ENCODE measurements at places on chromosomes 7 and 10. TPM values are rescaled to one million over a fixed set of nuclear protein-coding genes. Genes with fewer than 3 reads are reported as not detected.

NPSR1 gene
- total RNA-seq, result not detected

TMUB1 gene
- total RNA-seq, result 41.7 TPM

HOXA4 gene
- 37.6 TPM for total RNA-seq

CALCR gene
- 0.10 TPM for total RNA-seq

TPK1 gene
- total RNA-seq, result 3.2 TPM

ZNF22 gene
- 39.0 TPM for total RNA-seq

DAGLB gene
- 27.0 TPM for total RNA-seq

DNA sequence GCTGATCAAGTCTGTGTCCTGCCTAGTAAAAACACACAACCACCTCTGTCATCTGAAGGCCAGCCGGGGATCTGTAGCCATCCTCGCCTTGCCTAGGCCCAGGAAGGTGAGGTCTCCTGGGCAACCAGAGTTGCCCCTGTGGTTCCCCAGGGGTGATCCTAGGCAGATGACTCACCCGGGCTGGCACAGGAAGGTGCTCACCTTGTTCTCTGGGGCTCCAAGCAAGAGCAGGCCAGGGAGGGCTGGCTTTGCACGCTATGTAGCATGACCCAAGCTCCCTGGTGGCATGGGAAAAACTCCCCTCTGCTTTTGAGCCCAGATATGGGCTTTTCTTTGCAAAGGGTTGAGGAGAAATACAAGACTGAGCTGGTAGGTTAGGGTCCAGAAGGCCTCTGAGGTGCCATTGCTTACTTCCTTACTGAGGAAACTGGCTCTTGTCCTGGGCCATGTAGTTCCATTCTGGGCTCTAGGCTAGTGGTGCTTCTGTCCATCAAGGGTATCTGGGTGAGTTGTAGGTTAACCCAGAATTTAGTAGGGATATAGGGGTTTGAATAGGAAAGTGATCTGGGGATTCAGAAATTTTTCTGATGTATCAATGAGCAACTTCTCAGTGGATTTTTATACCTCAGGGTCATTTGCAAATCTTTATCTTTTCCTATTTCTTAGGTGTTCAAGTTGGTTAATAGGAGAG lies 112.0 kb downstream of the NT5C2 start:
- no peak overlapping the region for H3K4me3 ChIP-seq
- peaks cover 25% of the 10 kb centered on the region for H3K36me3 ChIP-seq
- H3K4me1 ChIP-seq, result no peaks in the 10 kb centered on the region
- DNase-seq, result no peak
- no peaks in the 10 kb centered on the region for H3K27me3 ChIP-seq

DNA sequence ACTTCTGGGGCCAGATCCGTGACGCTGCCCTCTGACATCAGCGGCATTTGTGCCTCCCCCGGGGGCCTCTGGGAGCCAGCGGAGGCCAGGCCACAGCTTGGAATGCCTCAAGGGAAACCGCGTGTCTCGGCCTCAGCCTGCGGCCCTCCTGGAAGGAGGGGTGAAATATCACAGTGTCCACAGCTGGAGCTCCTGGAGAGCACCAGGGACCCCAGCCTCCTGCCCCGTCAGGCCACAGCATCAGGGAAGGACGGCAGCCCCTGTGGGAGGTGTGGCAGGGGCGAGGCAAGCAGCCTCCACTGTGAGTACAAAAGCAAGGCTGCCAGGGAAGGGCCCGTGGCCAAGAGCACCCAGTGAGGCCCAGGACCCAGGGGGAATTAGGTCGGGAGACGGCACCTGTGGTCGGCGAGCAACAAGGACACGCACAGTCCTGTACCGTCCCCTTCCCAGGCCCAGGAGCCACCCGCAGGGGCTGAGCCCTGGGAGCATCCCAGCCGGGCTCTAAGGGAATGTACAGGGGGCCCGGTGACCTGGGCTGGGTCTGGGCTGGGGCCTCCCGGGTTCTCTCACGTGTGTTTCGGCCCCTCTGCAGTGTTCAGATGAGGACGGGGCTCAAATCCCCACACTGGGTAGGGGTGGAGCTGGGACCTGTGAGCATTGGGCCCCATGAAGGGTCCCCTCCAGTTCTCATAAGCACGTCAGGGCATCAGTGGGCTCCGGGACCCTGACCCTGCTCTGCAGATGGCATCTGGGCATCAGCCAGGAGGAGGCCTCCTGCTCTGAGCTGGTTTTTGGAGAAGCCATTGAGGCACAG lies 18.7 kb upstream of the KNDC1 start:
- peaks cover 12% of the 10 kb centered on the region for H3K27me3 ChIP-seq
- no peaks in the 10 kb centered on the region for H3K36me3 ChIP-seq
- no peak overlapping the region for H3K4me3 ChIP-seq
- DNase-seq, result peak; percentile 68
- H3K27ac ChIP-seq, result no peak overlapping the region
- peaks cover 14% of the 10 kb centered on the region for H3K4me1 ChIP-seq

DNA sequence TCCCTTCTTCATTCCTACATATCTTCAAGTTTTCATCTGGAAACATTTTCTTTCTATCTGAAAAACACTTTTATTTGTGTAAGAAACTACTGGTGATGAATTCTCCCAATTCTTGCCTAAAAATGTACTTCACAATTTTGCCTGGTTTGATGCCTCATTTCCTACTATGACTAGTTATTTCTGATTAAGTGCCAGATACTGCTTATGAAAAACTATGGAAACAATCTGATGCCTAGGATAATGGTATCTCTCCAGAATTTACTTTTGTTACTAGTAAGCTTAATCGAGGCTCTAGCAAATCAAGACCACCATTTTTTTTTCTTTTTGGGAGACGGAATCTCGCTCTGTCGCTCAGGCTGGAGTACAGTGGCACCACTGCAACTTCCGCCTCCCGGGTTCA lies 31.3 kb downstream of the CACUL1 start:
- peaks cover 9% of the 10 kb centered on the region for H3K4me1 ChIP-seq
- no peak for DNase-seq
- no peak overlapping the region for H3K27ac ChIP-seq
- peaks cover 8% of the 10 kb centered on the region for H3K36me3 ChIP-seq
- no peaks in the 10 kb centered on the region for H3K27me3 ChIP-seq

- H3K27me3 ChIP-seq, result peaks cover 30% of the 10 kb centered on the region
- DNase-seq, result no peak
- H3K4me3 ChIP-seq, result no peak overlapping the region
- no peaks in the 10 kb centered on the region for H3K36me3 ChIP-seq
Observed at GRCh38 chr7:154789404-154789803, 213.5 kb downstream of the PAXIP1 start.

GRCh38 chr7:94393246-94394108 lies 1.2 kb upstream of the COL1A2 start:
- H3K4me1 ChIP-seq, result peaks cover 27% of the 10 kb centered on the region
- peak overlapping the region; percentile 80 for H3K27ac ChIP-seq
- peak overlapping the region; percentile 94 for H3K4me3 ChIP-seq
- peaks cover 9% of the 10 kb centered on the region for H3K36me3 ChIP-seq
- DNase-seq, result no peak

DNA sequence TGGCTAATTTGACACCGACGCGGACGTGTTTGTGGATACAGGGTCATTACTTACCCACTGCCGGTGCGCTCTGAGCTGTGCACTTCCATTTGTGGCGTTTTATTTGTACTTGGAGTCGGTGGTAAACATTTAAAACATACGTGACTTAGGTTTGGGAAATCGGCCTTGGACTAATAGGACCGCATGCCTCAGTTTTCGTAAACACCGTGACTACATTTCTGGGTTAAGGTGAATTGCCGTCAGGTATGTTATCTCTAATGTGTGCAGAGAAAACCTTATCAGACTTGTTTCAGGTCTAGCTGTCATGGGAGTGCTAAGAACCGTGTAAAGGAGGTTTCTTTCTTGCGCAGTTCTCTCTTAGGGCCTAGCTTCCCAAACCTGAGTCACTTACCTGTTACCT lies 51.7 kb upstream of the NCF1 start:
- peaks cover 31% of the 10 kb centered on the region for H3K36me3 ChIP-seq
- H3K27me3 ChIP-seq, result no peaks in the 10 kb centered on the region
- no peak for DNase-seq
- peaks cover 3% of the 10 kb centered on the region for H3K4me1 ChIP-seq
- peak overlapping the region; percentile 42 for H3K27ac ChIP-seq

DNA sequence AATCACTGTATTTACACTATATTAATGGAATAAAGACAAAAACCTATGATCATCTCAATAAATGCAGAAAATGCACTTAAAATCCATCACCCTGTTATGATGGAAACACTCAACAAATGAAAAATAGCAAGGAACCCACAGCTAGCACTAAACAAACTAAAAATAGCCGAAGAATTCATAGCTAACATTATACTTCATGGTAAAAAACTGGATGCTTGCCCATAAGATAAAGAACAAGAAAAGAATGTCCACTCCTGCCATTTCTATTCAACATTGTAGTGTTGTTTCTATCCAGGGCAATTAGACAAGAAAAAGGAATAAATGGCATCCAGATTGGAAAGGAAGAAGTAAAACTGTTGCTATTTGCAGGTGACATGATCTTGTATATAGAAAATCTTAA lies 142.1 kb downstream of the STK31 start:
- H3K27me3 ChIP-seq, result no peaks in the 10 kb centered on the region
- H3K27ac ChIP-seq, result no peak overlapping the region
- H3K36me3 ChIP-seq, result no peaks in the 10 kb centered on the region
- no peak for DNase-seq
- H3K4me1 ChIP-seq, result no peaks in the 10 kb centered on the region
- H3K4me3 ChIP-seq, result no peak overlapping the region

DNA sequence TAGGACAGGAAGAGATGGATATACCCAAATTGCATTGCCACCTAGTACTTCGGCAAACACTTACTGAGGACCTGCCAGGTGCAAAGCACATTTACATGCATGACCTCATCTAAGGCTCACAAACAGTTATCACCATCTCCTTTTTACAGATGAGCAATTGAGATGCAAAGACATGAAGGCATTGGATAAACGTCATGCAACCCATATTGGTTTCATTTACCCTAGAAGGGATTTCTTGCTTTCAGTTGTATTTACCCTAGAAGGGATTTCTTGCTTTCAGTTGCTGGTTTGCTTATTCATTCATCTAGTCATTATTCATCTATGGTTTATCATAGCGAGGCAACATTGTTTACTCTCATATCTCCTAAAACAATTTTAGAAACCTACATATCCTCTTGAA lies 52.2 kb downstream of the STEAP1B start:
- peaks cover 38% of the 10 kb centered on the region for H3K4me1 ChIP-seq
- H3K27ac ChIP-seq, result no peak overlapping the region
- DNase-seq, result no peak

GRCh38 chr7:132577206-132578049 lies 1.2 kb upstream of the PLXNA4 start:
- peak overlapping the region; percentile 79 for H3K4me3 ChIP-seq
- peaks cover 24% of the 10 kb centered on the region for H3K4me1 ChIP-seq
- peak; percentile 80 for DNase-seq
- H3K27ac ChIP-seq, result no peak overlapping the region
- no peaks in the 10 kb centered on the region for H3K36me3 ChIP-seq
- peaks cover 72% of the 10 kb centered on the region for H3K27me3 ChIP-seq

GRCh38 chr10:61186408-61186807 lies 242.4 kb upstream of the RHOBTB1 start:
- no peak overlapping the region for H3K27ac ChIP-seq
- peaks cover 4% of the 10 kb centered on the region for H3K27me3 ChIP-seq
- no peak overlapping the region for H3K4me3 ChIP-seq
- no peaks in the 10 kb centered on the region for H3K36me3 ChIP-seq

DNA sequence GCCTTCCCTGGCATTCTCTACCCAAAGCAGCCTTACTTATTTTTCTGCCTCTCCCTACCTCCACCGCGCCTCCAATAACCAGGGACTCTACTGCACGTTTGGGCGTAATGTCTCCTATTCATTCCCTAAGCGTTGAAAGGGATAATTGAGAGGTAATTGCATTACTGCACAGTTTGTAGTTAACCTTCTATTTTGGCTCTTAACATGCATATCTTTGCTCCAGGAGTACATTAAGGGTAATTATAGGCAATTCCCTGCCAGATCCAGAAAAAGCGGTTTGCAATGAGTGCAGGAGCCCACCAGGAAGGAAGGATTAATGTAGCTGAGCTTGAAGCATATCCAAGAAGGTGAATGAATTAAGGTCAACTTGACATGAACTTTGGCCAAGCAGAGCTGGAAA lies 558.4 kb downstream of the TYW1 start:
- H3K36me3 ChIP-seq, result no peaks in the 10 kb centered on the region
- no peak for DNase-seq
- H3K27ac ChIP-seq, result no peak overlapping the region
- peaks cover 32% of the 10 kb centered on the region for H3K27me3 ChIP-seq
- H3K4me1 ChIP-seq, result peaks cover 12% of the 10 kb centered on the region

DNA sequence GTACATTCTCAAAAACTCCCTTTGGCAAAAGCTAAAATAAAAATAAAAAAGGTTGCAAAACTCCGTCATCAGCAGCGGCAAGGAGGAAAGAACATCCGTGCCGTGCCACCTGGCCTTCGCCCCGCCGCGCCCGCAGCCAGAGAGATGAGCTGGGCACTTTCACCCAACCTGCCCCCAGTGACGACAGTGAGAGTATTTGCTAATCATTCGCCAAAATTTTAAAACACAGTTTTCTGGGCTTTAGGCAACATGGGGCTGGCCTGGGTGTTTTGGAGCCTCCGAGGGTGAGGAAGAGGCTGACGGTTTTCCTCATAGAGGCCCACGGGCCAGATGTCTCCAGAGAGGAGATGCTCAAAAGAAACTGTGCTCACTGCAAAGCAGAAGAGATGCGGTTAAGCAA lies 128.2 kb downstream of the PRKAG2 start:
- peaks cover 3% of the 10 kb centered on the region for H3K36me3 ChIP-seq
- H3K4me3 ChIP-seq, result no peak overlapping the region
- peaks cover 8% of the 10 kb centered on the region for H3K4me1 ChIP-seq
- no peaks in the 10 kb centered on the region for H3K27me3 ChIP-seq
- no peak overlapping the region for H3K27ac ChIP-seq

GRCh38 chr7:83130623-83131545 lies 31.8 kb downstream of the PCLO start:
- peak overlapping the region; percentile 26 for H3K27ac ChIP-seq
- H3K4me3 ChIP-seq, result no peak overlapping the region
- DNase-seq, result no peak
- H3K36me3 ChIP-seq, result peaks cover 7% of the 10 kb centered on the region
- H3K27me3 ChIP-seq, result no peaks in the 10 kb centered on the region
- peaks cover 5% of the 10 kb centered on the region for H3K4me1 ChIP-seq

- no peaks in the 10 kb centered on the region for H3K27me3 ChIP-seq
- no peak for DNase-seq
- H3K36me3 ChIP-seq, result peaks cover 9% of the 10 kb centered on the region
Observed at GRCh38 chr10:34758447-34758996, 56.6 kb downstream of the PARD3 start.

DNA sequence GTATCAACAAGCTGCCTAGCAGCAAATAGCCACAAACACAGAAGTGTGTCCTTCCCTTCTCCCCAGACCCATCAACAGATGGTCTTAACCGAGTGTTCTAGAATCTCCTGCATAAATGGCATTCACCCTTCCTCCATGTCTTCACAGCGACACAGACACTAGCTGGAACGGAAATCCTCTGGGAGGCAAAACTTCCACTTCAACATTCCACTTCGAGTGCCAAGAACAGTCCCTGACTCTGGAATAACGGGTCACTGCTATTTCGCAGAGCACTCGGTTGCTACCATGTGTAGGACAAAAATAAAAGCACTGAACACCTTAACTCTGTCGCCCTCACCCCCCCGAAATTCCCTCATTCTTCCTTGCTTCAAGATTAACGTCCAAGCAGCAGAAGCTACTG lies 65.1 kb downstream of the SFMBT2 start:
- H3K27ac ChIP-seq, result no peak overlapping the region
- H3K36me3 ChIP-seq, result peaks cover 20% of the 10 kb centered on the region
- no peaks in the 10 kb centered on the region for H3K4me1 ChIP-seq
- no peak for DNase-seq

Data from type B pancreatic cell (in vitro differentiated cells).